Activated T-helper 1 cell treated with anti-CD3 and anti-CD28 coated beads, Interleukin-12 subunit alpha, Interleukin-12 subunit beta, Interleukin-2, Interleukin-4 antibody, amounts not matched to agents 30 ng/mL and 10 ng/mL and 1 ng/mL, durations not matched to agents 14 hours and 24 hours and 36 hours (primary cell): ENCODE measurements at places on chromosomes 16 and 17. TPM values are rescaled to one million over a fixed set of nuclear protein-coding genes. Genes with fewer than 3 reads are reported as not detected.

TBC1D3E gene
- not detected in 2 replicates for total RNA-seq

TMIGD1 gene
- total RNA-seq: not detected in 2 replicates

LRRC36 gene
- total RNA-seq: 0.22 and 0.23 TPM in 2 replicates

C17orf58 gene
- total RNA-seq: 23.7 and 24.9 TPM in 2 replicates

ATP2C2 gene
- total RNA-seq: not detected in 2 replicates

PERCC1 gene
- not detected in 2 replicates for total RNA-seq

KRTAP17-1 gene
- not detected in 2 replicates for total RNA-seq

IKZF3 gene
- 22.8 and 25.1 TPM in 2 replicates for total RNA-seq
